Stimulated activated CD8-positive, alpha-beta memory T cell treated with anti-CD3 and anti-CD28 coated beads, Interleukin-15, amount 100 ng/mL, for 48 hours (primary cell): ENCODE measurements at places on chromosomes 16 and 17.

DNA sequence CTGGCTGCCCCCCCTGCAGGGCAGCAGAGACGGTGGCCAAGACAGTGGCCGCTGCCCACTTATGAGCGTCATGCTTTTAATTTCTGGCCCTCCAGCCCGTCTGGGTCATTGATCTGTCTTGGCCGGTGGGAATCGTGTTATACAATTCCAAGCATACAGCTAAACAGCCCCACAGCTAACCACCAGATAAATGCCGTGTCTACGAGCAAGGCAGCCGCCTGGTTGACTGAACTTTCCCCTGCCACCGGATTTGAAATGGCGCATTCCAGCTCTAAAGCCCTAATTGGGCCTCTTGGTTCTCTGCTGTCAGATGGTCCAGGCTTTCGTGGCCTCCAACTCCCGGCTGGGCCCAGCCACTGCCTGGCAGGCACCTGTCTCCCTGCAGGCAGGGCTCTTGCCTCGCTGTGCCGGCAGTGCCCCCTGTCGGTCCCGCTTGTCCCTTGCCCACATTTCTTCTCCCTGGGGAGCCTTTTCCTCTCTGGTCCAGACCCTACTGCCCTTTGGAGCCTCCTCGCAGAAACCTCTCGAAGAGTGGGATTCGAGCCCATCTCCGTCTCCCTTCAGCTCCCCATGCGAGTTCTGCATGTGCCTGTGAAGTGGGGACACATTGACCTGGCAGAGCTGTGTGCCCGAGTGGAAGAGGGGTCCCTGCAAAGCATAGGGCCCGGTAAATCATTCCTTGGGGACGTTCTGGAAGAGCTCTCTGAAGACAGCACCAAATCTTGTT is 1.8 kb upstream of the RBFOX3 start:
- DNase-seq = peak; percentile 42

DNA sequence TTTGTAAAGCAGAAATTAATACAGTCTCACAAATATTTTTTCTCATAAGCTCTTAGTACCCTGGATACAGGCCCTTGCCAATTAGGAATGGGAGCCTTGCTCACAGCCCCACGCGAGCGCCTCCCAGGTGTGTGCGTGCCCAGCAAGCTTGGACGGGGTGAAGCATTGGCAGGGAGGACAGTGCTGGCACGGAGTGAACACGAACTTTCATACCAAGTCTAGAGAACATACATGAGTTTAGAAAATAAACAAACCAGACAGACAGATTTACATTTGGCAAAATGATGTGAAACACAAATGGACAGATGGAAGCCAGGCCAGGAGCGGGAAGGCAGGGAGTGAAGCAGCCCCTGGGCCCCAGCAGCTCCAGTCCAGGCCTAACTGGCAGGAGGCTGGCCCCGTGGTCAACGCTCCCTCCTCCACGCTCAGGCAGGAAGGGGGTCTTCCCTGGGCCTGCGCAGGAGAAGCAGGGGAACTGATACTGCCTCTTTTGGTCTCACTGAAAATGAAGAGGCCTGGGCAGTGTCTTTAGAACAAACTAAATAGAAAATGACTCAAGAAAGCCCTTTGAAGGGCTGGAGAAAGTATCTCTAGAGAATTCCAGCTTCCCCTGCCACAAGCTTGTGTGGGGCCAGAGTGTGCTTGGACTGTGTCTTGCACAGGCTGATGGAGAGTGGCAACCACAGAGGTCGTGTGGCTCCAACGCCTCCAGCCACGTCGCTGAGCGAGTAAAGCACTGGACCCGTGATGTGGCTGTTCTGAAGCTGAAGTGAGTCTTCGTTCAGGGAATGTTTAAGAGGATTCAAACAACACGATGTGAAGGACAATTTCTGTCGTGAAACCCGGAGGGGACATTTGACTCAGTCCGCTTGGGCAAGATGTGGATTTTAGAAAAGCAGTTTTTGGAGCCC is 9.9 kb upstream of the FOXJ1 start:
- no peak for DNase-seq

- DNase-seq = no peak
Measured at GRCh38 chr17:69058165-69058564, 2.6 kb downstream of the ABCA9 start.

DNA sequence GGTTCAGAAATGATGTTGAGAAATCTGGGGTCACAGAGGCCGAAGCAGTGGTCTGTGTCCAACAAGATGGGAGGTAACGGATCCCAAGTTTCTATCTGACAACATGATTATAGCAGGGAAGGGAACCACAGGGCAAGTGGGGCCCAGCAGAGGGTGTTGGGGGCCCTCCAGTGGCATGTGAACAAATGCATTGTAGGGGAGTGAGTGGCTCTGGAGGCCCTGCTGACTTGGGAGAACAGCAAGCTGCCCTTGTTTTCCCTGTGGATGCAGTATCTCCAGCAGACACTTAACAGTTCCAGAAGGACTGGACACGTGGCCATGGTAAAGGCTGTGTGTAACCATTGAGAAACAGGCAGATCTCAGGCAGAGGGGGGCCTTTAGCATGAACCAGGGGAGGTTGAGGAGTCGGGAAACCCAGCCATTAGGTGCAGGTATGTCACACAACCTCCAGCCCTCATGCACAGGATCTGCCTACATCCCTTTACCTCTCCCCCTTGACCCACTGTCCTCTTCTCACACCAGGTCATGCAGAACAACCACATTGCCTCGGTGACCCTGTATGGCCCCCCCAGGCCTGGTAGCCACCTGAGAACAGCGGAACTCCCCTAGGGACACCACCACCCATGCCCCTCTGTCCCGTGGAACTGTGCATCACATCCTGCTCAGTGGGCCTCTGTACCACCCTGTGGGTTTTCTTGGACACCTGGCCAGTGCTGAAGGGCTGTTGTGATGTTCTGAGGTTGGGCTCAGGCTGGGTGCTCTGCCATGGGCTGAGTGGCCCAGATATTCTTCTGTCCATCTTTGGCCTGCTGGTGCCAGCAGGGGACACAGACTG is 4.1 kb downstream of the B3GNT9 start:
- no peak for DNase-seq

DNA sequence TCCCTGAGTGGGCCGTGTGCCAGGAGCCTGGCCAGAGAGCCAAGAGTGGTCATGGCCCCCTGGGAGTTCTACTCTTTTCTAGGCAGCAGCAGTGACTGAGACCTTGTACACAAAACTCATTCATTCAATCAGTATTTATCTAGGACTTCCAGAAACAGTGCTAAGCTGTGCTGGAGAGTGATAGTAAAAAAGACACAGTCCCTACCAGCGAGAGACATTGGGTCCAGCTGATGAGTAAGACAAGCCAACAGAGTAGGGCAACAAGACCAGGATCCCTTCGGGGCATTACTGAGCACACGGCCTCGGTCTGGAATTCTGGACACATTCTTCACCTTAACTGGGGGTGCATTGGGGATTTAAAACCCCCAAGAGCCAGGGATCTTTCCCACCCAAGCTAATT is 20.2 kb downstream of the CBX4 start:
- no peak for DNase-seq

GRCh38 chr16:69348222-69348621 is 3.4 kb downstream of the TMED6 start:
- no peak for DNase-seq

DNA sequence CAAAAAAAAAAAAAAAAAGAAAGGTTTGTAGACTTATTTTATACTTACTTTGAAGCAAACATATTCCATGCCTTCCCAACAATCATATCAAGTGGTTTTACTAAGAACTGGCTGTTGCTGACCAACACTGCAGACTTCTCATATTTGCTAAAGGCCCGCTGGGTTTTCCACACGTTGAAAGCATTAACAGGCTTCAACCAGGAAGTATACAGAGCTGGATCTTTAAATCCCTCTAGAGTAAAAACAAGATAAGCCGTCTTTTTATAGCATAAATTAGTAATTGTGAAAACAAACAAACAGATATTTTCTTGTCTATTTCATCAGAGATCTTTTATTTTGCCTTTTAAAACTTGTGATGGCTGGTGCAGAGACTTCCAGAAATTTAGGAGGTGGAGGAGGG is 29.1 kb downstream of the TUBD1 start:
- DNase-seq = no peak

- DNase-seq = no peak
Measured at GRCh38 chr16:69384974-69385373, 833 bp downstream of the TERF2 start.

GRCh38 chr16:21265104-21265837 is 12.8 kb downstream of the CRYM start:
- DNase-seq = no peak

- no peak for DNase-seq
Measured at GRCh38 chr16:88662222-88662842, 559 bp downstream of the MVD start.

- no peak for DNase-seq
Measured at GRCh38 chr17:74654742-74655141, 31.2 kb upstream of the CD300E start.

GRCh38 chr16:81586977-81587625 is 142.5 kb downstream of the CMIP start:
- DNase-seq = no peak

DNA sequence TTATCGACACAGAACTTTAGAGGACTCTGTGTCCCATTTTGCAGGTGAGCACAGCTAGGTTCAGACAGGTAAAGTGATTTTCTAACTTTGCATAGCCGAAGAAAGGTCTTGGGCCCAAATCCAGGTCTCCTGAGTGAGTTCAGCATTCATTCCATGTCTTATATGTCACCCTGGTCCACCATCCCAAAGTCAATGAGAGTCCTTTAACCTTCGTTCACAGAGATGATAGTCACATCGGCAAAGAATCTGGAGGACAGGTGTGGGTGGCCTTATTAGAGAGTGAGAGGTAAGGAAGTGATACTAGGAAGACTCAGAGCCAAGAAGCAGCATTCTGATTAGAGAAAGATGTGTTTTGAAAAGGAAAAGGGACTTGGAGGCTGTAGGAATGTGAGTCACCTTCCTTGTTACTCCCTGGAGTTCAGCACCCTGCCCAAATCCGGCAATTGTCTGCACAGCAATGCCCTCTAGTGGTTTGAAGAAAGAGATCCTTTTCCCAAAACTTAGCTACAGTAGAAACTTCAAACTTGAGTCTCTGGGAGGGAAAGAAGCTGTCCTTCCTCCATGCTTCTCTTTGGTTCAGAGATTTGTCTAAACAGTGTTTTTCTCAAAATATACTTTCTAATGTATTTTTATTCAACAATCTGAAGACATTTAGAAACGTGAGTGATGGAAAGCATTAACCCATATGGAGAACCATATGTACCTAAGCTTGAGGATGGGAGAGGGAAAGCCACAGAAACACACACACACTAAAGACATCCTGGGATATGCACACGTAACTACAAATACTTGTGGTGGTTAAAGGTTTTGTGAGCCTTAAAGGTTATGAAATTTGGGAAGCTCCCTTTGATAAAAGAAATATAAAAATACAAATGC is 96.4 kb upstream of the SHISA6 start:
- DNase-seq = no peak

DNA sequence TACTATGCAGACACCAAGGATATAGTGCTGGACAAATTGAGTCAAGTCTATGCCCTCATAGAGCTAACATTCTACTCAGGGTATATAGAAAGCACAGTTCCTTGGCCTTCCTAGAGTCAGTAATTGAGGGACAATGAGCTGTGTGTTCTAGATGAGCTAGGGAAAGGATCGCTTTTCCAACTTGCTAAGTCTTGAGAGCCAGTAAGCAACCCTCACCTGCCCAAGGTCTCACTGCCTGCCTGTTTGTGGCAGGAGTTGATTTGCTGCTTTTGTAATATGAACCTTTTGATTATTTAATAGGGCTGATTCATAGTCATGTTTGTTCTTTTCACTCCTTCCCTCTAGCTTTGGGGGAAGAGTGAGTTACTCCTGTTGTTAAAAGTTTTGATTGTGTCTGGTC is 6.5 kb downstream of the DDX42 start:
- no peak for DNase-seq

GRCh38 chr16:21009815-21010214 is 109.2 kb downstream of the LYRM1 start:
- DNase-seq = no peak

DNA sequence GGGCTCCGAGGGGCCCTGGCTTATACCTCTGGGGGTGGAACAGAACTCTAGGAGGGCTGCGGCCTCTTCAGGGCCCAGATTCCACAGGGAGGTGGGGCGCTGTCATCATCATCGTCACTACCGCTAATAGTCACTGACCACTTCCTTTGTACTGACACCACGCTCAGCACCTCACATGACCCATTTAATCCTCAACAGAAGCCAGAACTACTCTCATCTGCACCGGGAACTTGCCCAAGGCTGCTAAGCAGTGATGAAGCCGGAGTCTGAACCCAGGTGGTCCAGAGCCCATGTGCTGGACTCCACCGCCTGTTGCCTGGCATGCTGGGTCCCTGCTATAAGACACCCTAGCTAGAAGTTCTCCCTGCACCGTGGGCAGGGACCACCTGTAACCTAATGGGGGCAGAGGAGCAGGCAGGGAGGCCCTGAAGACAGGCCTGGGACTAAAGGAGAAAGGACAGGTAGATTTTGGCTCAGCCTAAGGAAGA is 12.0 kb downstream of the UNC13D start:
- DNase-seq = peak; percentile 53

DNA sequence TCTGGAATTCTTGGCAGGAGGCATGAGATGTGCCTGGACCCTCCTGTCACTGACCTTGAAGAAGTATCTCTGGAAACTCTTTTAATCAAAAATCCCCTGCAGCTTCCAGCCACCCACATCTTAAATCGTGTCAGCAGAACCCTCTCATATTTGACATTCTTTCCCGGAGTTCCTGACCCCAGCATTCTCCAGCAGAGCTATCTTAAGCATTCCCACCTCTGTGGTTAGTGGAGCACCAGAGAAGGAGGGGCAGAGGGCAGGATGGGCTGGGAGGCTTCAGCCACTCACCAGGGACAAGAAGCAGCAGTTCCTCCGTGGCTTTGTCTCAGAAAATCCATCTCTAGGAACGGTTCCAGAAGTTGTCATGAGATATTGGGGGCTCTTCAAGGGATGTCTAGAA is 149.9 kb downstream of the RGS9 start:
- no peak for DNase-seq

DNA sequence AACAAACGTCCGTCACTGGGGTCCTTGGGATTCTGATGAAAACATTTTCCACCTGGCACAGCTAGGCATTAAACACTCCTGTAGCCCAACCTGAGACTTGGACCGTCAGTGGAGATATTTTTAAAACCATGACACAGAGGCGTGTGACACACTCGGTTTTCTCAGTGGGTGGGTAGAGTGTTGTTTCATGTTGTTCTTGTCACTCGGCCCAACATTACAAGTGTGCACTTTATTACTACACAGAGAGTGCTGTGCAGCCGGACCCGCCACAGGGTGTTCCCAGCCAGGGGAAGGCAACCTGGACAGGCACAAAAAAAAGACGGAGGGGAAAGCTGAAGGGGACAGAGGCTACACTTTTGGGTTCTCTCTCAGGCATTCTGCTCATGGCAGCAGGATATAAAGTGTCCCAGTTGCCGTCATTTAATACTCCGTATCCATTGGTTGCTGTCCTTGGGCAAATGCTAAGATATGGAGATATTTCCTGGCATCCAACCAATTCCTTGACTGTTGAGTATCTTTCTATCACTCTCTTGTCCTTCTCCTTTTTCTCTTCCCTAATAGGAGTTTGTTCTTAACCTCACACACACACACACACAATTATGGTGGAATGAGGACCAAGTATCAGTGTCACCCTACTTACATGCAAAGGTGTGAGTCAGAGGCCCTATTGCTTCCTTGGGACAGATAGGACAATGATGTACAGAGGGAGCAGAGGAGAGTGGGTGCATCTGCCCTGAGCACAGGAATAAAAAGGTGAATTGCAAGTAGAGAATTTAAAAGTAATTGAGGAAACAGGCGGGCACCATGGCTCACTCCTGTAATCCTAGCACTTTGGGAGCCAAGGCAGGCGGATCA is 154.1 kb upstream of the SOX9 start:
- no peak for DNase-seq

GRCh38 chr17:75913537-75914210 is 9.0 kb upstream of the MRPL38 start:
- DNase-seq = no peak

GRCh38 chr16:4580250-4580649 is 24.1 kb downstream of the C16orf96 start:
- DNase-seq = no peak
